ENCODE measurements at places on chromosomes 1 and 21.

GRCh38 chr1:178908358-178908757, 37.5 kb upstream of the ANGPTL1 start:
- no peak for DNase-seq

GRCh38 chr1:217989510-217989909, 295.6 kb upstream of the RRP15 start:
- no peak for DNase-seq

- DNase-seq = no peak
Observed at GRCh38 chr21:42460391-42461184, 35.4 kb downstream of the RSPH1 start.

DNA sequence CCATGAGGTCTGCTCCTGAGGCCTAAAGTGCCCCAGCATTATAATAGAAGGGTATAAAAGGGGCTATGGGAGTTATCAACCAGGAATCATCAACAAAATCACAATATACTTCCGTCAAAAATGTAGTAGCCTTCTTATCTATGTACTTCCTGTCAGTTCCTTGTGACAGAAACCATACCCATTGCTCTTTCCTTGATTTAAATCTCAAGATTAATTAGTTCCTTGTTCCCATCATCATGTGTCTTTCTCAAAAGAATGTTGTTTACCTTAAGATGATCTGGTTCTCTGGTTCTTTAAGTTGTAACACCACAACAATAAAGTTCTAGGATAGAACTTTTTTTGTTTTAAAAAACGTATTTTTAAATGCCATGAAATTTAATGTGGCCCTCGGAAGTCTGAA, 833.3 kb downstream of the LTN1 start:
- DNase-seq = no peak

DNA sequence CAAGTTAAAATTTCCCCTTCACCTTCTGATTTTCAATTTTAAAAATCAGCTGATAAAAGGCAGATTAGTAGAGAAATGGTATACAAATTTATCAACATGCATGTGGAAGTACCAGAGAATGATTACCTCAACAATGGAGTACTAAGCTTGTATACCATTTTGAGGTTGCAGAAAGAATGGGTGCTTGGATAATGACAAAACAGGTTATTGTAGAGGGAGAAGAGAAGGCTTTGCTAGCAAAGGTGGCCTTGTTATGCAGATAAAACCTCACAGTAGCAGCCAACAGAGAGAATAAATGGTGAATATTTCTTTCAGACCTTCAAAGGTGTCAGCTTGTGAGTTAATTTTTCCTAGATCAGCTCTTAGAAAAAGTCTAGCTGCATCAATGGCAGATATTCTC, 1174.9 kb upstream of the ADGRL4 start:
- DNase-seq = no peak

GRCh38 chr1:221991221-221991620, 249.3 kb upstream of the DUSP10 start:
- DNase-seq = no peak

DNA sequence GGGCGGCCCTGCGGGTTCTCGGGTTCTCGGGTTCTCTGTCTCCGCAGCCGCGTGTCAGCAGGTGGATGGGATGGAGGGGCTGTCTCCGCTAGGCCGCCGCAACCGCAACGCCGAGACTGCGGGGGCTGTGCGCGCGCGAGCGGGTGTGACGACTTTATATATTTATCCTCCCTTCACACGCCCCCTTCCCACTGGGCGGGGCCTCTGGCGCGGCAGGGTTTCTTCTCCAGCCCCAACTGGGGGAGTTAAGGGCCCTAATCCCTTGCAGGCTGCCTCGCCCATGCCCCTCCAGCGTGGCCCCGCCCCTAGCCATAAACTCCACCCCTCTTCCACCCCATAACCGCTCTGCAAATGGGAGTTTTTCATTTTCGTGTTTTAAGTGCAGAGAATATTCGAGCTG, 3.4 kb downstream of the IGSF21 start:
- no peak for DNase-seq

DNA sequence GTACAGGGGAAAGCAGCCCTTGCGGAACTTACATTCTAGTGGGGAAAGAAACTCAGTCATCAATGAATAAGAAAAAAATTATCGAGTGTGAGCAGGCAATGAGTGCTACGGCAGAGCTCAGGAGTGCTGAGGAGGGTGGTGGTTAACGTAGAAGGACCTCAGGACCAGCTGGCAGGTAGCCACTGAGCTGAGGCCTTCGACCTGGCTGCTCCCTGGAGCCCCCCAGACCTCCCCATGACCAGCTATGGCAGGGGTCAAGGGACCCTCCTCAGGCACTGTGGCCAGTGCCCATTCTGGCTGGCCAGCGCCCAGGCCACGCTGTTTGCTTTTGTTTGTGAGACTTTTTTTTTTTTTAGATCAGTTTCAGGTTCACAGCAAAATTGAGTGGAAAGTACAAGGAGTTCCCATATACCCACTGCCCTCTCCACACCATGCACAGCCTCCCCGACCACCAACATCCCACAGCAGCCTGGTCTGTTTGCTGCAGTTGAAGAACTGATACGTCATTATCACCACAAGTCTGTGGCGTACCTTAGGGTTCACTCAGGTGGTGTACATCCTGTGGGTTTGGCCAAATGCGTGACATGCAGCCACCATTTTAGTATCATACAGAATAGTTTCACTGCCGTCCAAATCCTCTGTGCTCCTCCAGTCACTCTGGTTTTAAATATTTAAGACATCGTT, 11.8 kb upstream of the TTC22 start:
- no peak for DNase-seq

- no peak for DNase-seq
Observed at GRCh38 chr1:191888996-191889622, 269.2 kb upstream of the RGS18 start.

DNA sequence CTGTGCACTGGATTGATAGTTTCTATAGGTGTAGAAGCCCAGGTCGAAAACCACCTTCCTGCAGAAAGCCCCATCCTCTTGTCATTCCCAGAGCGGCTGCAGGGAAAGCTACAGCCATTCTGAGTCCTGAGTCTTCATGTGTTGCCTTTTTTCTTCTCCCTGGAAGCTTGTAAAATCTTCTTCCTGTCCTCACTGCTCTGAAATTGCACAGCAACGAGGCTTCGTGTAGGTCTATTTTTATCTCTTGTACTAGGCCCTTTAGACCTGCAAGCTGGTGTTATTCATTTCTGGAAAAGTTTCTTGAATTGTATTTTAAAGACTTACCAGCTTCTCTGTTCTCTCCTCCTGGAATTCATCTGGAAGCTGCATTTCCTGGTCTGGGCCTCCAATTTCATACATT, 44.2 kb upstream of the ETS2 start:
- no peak for DNase-seq

- peak; percentile 76 for DNase-seq
Observed at GRCh38 chr1:17475752-17476151, 36.3 kb upstream of the RCC2 start.

GRCh38 chr21:44947111-44947929, 7.5 kb downstream of the SLX9 start:
- no peak for DNase-seq

DNA sequence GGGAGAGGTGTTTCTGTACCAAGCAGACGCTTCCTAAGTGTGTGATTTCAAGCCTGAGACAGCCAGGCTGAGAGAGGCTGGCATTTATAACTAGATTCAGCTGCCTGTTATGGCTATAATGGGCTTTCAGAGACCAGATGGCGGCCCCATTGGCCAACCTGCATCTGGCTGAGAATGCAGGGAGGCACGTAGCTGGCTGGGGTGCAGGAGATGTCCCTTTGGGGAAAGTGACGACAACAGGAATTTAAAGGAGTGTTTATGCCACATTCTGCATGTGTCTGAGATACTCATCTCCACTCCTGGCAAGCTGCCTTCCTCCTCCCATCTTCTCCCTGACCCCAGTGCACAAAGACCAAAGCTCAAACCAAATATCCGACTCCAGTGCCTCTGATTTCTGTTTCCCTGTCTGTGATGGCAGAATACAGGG, 21.3 kb upstream of the CCDC190 start:
- no peak for DNase-seq

- no peak for DNase-seq
Observed at GRCh38 chr1:240084337-240084736, 7.3 kb upstream of the FMN2 start.

- DNase-seq = no peak
Observed at GRCh38 chr1:144551107-144551542, 41.6 kb upstream of the PPIAL4F start.

DNA sequence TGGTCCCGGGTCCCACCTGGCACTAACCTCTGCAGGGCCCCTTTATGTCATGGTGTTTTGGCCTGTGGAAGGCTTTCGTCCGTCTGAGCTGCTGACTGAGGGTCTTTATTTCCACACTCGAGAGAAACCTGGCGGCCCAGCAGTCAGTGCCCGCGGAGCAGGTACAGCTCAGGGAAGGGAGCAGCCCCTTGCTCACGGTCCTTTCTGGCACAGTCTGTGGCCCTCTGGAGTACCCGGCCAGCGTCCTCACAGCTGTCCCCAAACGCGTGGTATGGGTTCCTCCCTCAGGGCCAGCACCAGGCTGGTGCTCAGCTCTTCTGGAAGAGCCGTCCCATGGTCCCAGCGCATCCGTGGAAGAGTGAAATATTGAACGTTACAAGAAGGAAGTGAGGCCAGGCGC, 24.3 kb downstream of the SKI start:
- no peak for DNase-seq

DNA sequence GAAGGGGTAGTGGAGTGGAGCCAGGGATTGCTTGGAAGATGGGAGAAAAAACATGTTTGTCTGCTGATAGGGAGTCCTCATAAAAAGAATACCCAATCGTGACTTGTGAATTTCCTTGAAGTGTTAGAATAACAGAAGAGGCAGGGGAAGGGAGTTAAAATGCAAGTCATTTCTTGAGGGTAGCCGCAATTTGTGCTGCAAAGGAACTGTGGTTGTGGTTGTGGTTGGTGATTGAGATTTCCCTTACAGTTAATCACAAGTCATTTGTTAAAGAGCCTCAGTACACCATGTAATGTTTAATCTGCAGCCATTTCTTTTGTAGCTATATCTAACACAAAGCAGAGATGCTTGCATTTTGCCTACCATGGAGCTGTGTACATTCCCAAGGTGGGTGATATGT, 38.5 kb upstream of the EGLN1 start:
- peak; percentile 80 for DNase-seq

DNA sequence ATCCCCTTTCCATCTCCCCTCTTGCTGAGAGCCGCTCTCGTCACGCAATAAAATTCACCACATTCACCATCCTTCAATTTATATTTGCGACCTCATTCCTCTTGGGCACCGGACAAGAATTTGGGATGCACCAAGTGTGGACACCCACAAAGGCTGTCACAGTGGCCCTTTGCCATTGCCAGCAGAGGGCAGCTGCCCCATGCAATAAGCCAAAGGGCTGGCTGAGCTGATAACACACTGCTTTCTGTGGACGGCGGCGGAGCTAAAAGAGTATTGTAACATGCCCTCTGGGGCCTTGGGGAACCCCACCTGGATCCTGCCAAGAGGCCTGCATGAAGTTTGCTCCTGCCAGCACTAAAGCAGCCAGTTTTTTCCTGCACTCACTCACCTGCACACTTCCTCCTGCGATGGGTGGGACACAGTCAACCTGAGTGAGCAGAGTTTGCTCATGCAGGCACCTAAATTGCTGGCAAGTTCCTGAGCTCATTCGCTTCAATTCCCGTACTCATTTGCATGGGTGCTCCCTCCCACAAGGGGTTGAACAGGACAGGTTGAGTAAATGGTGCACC, 792.3 kb upstream of the ADAMTS5 start:
- DNase-seq = peak; percentile 7

DNA sequence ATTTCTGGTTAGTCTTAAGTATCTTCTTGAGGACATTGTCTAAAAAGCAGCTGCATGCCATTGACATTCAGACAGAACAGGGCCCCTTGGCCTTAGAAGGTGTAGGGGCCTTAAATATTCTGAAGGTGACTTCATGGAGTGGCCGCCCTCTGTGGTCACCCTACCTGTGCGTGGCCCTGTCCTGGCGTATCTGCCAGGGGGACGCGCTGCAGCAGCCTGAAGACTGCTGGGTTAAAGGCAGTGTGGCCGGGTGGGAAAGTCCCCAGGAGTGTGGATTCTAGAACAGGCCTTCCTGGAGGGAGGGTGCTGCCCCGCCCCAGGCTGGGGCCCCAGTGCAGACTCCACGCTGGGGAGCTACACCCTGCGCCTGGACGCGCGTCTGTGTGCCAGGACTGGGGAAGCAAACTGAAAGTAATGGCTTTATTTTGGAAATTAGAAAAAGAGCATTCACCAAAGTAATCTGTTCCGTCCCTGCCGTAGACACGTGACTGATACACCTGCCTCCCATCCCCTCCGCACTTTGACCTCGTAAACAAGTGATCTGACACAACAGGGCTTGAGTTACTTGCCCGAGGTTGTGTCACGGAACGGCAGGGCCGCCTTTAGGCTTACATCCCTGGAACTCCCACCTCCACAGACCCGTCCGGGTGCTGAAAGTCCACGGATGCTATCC, 1.8 kb downstream of the AGPAT3 start:
- DNase-seq = no peak

DNA sequence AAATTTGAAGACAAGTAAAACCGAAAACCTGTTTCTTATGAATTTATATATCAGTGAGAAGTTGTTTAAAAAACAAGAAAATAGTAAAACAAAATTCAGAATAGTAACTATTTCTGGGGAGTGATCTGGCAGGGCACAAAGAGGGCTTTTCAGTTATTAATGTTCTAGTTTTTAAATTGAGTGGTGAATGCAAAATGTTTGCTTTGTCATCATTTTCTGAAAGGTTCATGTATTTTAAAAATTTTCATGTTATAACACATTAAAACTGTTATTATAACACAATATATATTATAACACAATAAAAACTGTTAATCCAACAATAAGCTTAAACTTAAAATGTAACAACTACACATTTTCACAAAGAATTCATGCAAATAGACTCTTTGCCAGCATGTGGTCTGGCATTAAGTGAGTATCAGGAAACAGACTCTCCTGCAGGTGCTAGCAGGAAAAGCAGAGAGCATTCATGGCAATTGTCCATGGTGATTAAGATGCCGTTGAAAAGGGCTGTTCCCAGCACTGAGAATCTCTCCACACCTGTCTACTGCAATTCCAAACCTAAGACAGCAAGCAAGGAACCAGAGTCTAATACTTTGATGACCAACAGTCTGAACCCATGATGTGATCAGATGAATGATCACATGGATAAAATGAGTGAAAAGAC, 204.9 kb downstream of the TBX15 start:
- no peak for DNase-seq

GRCh38 chr1:10189659-10190058, 20.7 kb upstream of the KIF1B start:
- no peak for DNase-seq

DNA sequence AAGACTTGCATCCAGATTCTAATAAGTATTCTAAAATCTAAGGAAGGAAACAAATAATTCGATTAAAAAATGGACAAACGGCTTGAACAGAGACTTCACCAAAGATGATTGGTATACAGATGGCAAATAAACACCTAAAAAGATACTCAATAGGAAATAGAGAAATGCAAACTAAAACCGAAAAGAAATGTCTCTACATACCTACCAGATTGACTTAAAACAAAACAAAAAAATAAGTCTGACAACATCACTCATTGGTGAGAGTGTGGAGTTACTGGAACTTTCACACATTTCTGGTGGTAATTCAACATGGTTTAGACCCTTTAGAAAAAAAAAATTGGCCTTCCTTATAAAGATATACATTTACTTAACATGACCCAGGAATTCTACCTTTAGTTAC, 869.8 kb downstream of the TTLL7 start:
- DNase-seq = no peak
